Naive B cell (primary cell): ENCODE measurements at places on chromosomes 4 and X.

GRCh38 chr4:105548483-105548882 is 3.9 kb upstream of the ARHGEF38 start:
- DNase-seq, result no peak

- no peak for DNase-seq
These were observed 48.1 kb downstream of the SRPX start for GRCh38 chrX:38172596-38172995.

DNA sequence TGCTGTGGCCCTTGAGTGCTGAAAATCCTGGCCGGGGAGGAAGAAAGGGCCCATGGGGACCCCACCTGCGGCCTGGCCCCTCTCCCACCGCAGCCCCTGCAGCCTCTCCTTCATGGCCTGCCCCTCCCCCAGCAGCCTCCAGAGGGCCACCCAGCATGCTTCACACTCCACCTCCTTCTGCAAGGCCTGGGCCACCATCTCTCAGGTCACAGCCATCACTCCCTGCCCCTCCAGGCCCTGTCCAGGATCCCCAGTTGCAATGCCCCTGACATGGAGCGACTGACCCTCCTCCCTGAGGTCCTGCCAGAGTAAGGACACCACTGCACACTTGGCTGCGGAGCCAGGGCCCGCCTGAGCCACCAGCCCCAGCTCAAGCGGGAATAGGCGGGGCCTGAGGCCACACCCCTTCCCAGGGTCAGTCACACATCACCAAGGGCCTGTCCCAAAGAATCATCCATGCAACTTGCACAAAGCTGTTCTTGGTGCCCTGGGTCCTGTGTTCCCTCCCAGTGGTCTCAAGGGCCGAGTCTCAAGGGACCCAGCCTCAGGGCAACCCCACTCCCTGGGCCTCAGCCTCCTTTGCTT is 32.9 kb downstream of the CCNQ start:
- DNase-seq, result no peak

DNA sequence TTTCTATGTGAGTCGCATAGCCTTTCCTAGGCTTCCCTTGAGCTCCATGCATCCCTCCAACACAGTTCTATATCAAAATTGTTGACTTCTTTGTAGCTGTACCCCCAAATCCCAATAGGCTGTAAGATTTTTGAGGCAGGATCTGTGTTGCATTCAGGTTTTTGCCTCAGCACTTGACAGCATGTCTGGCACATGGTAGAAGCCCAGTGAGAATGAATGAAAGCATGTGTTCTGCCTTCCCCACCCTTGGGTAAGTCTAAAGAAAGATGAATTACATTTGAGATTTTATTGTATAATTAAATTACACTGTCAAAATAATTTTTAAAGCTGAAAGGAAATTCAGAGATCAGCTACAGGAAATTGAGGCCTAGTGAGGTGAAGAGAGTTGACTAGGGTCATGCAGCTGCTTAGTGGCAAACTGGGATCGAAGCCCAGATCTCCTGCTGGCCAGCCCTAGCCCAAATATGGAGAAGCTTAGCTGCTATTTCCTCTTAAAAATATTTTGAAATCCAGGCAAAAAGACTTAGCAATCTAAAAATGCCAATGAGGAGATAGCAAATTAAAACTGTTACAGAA is 122.5 kb downstream of the SPATA18 start:
- no peak for DNase-seq

DNA sequence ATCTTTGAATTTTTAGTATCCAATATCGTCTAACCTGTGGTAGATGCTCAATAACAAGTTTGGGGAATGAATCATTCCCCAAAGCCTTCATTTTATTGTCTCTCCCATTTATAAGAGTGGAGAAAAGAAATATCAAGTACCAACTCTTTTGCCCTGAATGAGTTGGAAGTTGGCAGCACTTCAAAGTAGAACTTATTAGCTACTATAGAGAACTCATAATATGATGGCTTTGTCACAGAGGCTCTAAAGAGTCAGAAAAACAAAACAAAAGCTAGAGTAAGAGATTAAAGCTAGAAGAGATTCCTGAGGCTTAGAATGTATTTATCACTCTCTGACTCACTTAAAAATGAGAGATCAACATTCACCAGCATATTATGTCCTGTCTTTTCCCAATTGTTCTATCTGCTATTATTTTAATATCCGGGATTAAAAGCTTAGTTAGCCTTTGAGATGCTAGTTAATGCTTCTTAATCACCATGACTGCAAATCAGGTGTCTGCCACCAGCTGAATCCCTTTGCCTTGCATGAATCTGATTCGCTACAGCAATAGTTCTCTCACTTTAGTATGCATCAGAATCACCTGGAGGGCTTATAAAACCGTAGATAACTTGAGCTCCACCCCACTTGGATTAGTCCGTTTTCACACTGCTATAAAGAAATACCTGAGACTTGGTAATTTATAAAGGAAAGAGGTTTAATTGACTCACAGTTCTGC is 77.9 kb downstream of the PALLD start:
- no peak for DNase-seq

DNA sequence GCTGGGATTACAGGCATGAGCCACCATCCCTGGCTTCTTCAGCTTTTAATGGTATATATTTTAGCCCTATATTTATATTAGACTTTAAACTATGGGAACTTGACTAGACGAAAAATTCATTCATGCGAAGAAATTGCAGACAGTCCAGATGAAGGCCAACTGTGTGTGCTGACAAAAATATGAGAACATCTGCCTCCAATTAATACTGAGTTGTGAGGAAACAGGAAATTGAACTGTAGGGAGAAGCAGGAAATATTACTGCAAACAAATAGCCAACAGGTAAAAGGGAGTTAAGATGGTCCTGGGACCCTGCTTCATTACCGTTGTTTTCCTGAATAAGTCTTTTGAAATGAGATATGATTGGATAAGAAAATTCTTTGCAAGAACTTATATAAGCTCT is 26.3 kb downstream of the MGARP start:
- DNase-seq, result no peak

DNA sequence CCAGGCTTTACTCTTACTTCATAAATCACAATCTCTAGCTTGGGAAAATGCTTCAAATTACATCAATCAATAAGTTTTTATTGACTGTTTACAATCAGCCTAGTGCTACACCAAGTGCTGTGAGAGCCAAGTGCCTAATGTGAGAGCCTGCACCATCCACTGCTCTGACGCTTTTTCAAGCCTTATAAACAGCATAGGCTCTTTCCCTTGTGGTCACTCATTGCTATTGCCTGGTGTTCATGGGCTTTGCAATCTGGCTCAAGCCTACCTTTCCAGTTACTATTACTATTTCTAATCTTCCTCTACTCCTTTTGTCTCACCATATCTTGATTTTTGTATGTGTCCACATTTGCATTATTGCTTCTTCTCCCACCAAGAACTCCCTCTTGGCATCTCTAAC is 77.0 kb downstream of the REELD1 start:
- no peak for DNase-seq

DNA sequence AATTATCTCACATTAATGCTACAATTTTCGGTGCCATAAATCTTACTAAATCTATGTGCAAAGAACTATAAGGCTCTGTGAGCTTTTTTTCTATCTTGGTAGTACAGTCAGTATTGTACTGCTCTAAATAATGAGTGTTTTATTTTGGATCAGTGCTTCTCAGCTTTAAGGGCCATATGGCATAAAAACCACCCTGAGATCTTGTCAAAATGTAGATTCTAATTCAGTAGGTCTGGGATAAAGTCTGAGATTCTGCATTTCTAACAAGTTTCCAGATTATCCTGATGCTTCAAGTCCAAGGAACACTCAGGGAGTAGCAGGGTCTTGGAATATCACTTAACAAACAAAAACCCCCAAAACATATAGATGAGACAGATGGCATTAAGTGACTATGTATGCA is 486.5 kb downstream of the GRXCR1 start:
- no peak for DNase-seq

DNA sequence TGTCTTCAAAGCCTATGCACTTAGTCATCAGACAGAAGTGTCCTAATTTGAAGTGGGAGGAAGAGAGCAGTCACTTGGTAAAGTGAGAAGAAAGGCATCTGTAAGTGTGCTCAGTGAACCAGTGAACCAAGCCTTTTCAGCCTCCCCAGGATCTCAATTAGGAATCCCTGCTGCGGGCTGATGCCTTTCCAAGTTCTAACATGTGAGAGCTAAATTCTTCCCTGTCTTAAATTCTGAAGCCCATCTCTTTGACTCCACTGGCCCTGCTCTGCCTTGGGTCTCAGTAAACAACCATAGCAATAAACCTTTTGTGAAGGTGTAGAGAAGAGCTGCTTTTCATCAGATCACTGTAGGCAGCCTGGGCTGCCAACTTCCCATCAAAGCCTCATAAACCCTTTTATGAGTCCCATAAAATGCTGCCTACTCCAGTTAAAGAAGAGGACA is 701.2 kb upstream of the LCORL start:
- no peak for DNase-seq

DNA sequence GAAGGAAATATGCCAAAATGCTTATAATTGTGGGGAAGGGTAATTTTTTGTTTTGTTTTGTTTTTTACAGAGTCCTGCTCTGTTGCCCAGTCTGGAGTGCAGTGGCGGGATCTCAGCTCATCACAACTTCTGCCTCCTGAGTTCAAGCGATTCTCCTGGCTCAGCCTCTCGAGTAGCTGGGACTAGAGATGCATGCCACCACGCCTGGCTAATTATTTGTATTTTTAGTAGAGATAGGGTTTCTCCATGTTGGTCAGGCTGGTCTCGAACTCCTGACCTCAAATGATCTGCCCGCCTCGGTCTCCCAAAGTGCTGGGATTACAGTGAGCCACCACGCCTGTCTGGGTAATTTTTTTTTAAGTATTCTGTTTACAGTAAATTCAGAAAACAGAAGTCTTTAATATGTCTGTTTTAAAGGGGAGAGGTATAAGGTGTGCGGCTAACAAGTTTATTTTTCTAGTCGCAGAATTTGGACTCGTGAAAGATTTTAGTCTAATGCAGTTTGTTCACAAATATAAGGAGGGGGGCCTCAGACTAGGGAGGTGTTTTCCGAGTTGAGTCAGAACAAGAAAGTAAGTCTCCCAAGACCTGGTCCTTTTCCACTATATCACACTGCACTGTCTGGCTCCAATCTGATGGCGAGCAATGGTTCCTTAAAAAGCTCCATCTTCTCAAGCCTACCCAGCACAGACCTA is 1.5 kb downstream of the ACSL1 start:
- DNase-seq, result no peak

DNA sequence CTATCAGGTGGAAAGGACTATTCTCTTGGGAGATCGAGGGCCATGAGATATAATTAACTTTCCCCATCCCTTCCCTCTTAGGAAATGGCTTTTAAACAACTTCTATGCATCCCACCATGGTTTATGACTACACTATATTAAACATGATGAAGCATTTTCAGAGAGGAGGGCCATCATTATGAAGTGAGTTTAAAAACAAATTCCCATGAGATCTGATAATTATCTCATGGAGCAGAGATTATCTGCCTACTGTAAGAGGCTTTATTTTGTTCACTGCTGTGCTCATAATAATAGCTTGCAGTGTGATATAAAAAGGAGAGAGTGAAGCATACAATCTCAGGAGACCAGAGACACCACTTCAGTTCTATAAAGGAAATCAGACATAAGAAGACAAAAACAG is 330.5 kb upstream of the ZFP42 start:
- DNase-seq, result no peak

- DNase-seq, result no peak
These were observed 184.4 kb downstream of the SH2D1A start for GRCh38 chrX:124530803-124531202.

DNA sequence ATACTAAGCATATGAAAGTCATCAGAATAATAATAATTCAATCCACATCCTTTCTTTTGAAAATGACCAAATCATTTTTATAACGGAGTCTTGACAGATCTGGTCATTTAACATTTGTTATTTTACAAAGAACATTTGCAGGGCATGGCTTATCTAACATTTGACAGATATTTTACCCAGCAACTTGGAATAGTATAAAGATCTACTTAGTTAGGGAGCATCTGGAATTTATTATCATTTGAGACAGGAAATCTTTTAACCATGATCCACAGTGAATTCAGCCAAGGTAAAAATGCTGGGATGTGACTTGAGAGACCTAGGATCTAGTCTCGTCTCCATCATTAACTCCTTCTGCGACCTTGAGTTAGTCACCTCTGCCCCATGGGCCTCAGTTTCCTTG is 22.4 kb downstream of the STARD8 start:
- DNase-seq, result no peak

- no peak for DNase-seq
These were observed 1.0 kb downstream of the SNX12 start for GRCh38 chrX:71067089-71067488.

DNA sequence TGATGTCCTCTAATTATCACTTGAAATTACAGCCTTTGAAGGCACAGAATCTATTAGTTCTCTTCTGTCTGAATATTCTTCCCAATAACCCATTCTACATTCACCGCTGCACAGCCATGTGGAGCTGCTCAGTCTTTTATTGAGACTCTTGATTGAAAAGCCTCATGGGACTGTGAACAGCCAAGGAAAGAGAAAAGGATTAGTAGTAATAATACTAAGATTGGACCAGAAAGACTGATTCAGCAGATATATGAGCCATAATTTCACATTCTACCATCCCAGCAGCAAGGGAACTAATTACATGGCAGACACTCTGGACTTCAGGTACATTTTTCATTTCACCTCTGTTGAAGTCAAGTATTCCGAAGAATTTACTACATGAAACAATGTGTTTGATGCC is 2471.7 kb downstream of the ARAP2 start:
- no peak for DNase-seq

DNA sequence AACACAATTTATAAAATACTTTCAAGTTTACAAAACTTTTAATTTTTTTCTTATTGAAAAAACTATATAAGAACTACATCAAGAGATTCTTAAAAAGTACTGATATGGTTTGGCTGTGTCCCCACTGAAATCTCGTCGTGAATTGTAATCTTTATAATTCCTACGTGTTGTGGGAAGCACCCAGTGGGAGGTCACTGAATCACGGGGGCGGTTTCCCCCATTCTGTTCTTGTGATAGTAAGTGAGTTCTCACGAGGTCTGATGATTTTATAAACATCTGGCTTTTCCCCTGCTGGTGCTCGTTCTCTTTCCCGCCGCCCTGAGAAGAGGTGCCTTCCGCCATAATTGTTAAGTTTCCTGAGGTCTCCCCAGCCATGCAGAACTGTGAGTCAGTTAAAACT is 88.5 kb downstream of the FRAS1 start:
- no peak for DNase-seq

- peak; percentile 12 for DNase-seq
These were observed 181.1 kb downstream of the LARP7 start for GRCh38 chr4:112817933-112818593.

DNA sequence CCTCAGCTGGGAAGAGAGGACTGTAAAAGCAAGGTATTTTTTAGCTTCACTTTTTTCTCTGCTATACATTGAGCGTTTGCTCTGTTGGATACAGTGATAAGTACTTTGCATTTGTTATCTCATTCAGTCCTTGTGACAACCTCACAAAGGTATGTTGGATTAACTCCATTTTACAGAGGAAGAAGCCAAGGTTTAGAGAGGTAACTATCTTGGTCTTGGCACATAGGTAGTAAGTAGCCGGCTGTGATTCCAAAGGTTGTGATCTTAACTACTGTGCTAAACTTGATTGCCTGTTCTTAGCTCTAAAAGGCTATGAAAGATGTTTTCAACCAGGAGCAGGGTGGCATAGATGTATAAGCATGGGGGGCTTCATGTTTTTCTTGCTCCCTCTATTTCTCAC is 134.4 kb downstream of the POLA1 start:
- DNase-seq, result no peak
